ENCODE measurements at places on chromosomes 7 and 10. TPM values are rescaled to one million over a fixed set of nuclear protein-coding genes. Genes with fewer than 3 reads are reported as not detected.

GRCh38 chr10:128472196-128472595, 346.0 kb upstream of the MKI67 start:
- no peak for DNase-seq

GRCh38 chr7:42380401-42380800, 143.4 kb upstream of the GLI3 start:
- no peak for DNase-seq

CYP2W1 gene
- not detected for total RNA-seq

ITGB8 gene
- 0.10 TPM for total RNA-seq

GRCh38 chr7:93036807-93037206, 81.0 kb downstream of the SAMD9 start:
- DNase-seq, result no peak

- no peak for DNase-seq
Measured at GRCh38 chr7:140390034-140390433, 8.3 kb downstream of the SLC37A3 start.

DNA sequence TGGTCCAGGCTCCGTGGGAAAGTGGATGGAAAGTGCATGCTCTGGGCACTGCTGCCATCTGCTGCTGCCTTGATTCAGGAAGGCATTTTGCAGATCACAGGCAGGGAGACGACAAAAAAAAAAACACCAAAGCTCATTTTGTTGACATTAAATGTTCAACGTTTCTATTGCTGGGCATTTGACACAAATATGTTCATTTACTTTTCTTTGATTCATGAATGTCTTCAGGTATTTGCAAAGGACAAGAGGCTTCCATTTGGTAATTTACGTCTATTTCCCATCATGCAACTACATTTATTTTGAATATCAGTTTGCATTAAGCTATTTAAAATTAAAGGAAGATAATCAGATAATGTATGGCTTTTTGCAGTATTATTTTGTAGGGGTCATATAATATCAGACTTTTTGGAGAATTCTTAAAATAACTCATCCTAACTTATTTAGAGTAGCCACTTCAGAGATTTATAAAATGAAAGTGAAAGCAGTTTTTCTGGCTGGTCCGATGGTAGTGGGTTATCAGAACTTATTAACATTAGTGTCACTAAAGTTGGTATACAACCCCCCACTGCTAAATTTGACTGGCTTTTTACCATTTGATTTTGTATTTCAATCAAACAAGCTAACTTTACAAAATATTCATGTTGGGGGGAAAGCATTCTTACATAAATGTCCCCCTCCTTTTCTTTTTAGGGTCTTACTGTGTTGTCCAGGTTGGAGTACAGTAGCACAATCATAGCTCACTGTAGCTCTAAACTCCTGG, 65.3 kb downstream of the PDIA4 start:
- peak; percentile 65 for DNase-seq

All from activated T-cell treated with anti-CD3 and anti-CD28 coated beads, Interleukin-2, amount 50 U/mL, for 4 hours (primary cell).